ENCODE measurements at places on chromosomes 3 and 15.

DNA sequence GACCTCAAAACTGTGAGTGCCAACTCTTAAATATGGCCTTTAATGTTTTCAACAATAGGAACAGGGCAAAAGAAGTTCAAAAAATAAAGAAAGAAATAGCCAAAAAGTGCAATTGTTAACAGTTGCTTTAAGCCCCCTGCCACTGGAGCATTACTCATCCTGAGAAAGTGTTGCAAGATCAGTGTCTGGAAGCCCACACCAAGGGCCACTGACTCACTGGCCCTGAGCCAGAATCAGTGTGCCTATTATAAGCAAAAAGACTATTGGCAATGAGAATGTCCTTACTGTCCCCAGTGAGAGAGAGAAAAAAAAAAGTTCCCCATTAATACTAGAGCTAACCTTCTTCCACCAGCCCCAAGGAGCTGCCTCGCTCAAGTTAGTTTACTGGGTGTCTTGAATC, 480.1 kb upstream of the ZNF385D start:
- no peak for DNase-seq

- no peak for DNase-seq
Observed at GRCh38 chr3:101249522-101249921, 70.9 kb downstream of the IMPG2 start.

DNA sequence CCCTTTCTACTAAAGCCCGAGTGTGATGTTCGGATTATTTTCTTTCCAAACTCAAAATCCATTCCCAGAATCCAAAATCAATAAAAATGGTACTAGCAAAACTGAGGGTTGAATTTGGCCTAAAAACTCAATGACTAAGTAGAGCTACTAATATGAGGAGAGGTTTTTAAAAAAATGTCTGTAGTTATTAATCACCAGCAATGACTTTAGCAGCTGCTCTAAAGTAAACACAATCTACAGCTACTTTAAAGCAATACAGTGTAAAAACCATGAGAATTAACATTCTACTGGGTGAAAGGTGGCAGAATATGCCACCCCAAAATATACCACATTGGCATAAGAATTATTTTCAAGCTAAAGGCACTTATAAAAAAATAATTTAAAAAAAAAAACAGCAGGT, 23.5 kb downstream of the FHIT start:
- no peak for DNase-seq

GRCh38 chr3:174767406-174767805, 91.7 kb upstream of the NAALADL2 start:
- DNase-seq: no peak

DNA sequence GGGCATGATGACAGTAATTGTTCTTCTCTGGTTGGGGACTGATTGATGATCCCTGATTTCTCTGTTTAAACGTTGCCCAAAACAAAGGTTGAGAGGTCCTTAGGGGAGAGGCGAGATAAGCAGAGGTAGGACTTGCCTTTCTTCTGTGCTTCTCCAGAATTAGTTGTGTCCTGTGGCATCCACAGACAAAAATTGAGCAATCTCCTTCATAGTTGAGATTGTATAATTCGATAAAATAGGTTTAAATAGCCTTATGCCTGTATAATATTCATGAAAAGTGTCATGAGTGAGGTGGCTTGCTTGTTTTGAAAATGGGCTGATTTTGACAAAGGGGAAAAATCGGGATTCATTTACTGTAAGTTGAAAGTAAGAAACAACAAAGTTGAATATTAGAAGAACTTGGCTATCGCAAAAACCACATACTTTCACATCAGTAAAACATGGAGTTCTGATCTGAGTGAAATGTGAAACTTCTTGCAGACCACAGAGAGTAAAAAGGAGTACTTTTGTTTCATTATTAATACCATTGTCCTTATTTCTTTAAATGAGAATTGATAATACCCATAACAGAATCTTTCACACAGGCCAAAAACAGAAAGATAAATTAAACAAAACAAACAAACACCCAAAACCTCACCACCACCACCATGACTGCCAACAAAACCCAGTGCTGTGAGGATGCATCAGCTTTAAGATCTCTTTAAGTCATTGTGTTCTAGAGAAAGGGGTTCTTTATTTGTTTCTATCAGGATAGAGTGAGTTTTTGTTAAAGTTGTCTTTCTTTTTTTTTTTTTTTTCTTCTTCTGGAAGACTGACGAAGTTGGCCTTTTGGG, 155.7 kb downstream of the LPP start:
- no peak for DNase-seq

GRCh38 chr15:93005133-93005532, 83.9 kb downstream of the RGMA start:
- DNase-seq: no peak
